ENCODE measurements at places on chromosomes 3 and 15.

DNA sequence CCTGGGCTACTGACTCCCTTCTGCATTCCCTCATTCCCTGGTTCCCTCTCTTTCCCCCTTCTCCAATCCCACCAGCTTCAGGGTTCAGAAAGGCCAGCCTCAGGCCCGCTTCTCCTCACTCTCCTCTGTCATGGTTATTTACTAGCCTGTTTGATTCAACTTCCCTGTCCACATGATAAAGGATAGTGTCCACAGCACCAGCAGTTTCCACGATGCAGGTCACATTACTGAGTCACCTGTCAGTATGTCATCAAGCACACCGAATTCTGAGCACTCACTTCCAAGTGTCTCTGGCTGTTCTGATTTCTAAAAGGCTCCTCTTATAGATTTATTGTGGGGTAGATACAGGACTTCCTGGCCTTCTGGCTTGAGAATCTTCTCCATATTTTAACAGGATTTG is 96.6 kb upstream of the CTNNB1 start:
- DNase-seq = no peak

DNA sequence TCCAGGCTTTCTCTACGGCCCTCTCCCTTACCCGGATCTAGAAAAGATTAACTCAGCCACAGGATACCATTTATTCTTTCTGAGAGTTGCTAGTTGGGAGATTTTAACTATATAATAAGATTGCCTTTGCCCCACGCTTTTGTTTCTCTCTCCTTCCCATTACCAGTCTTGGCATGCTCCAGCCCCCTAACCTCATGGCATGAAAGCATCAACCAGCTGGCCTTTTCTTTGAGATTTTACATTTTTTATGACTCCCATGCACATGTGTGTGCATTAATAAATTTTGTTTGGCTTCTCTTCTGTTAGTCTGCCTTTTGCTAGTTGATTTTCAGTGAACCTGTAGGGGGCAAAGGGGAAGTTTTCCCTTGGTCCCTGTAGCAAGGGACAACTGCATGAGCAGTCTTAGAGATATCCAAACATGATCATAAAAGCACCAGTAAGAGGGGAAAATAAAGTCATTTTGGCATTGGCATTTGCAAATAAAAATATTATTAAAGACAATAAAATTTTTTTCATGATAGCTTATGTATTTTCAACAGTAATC is 73.6 kb downstream of the OXSM start:
- DNase-seq = no peak

DNA sequence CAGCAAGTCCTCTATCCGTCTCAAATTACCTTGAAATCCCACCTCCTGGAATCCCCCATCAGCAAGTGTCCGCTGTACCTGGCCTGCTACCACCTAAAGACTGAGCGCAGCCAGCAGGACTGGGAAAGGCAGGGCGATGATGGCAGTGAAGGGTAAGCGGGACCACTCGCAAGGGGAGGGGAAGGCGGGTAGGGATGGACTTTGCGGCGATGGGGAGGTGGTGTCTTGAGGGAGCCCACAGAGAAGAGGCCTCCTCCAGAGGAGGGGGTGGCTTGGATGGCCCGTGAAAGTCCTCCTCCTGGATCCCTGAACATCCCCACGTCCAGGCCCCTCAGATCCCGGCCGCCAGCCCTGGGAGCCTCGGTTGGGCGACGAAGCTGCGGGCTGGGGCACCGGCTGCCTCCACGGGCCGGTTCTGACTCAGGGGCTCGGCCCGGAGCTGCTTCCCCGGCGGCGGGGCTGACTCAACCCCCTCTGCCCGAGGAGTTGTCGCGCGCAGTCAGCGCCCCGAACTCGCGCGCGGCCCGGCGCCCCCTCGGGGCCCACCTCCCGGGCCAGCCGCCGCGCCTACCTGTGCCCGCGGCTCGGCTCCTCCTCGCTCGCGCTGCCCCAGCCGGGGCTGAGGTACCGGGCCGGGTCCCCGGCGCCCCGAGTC is 512 bp downstream of the LARP6 start:
- no peak for DNase-seq

DNA sequence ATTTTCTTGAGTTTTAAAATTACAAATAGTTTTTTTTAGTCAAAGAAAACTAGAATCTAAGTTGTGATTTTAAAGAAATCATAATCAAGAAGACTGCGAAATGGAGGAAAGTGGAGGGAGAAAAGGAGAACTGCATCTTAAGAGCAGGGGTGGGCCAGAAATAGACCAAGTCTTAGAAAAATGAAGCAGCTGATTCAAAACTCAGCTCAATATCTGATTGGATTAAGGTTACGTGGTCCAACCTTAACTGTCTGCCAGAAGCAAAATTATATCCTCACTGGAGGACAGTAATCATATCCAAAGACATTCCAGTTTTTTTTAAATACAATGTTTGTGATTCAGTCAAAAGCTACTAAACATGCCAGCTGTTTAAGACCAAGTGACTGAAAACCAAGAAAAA is 41.4 kb downstream of the CHSY1 start:
- DNase-seq = no peak

GRCh38 chr3:54476891-54477290 is 354.5 kb downstream of the CACNA2D3 start:
- DNase-seq = no peak

GRCh38 chr3:50950591-50950990 is 275.9 kb downstream of the DOCK3 start:
- no peak for DNase-seq

DNA sequence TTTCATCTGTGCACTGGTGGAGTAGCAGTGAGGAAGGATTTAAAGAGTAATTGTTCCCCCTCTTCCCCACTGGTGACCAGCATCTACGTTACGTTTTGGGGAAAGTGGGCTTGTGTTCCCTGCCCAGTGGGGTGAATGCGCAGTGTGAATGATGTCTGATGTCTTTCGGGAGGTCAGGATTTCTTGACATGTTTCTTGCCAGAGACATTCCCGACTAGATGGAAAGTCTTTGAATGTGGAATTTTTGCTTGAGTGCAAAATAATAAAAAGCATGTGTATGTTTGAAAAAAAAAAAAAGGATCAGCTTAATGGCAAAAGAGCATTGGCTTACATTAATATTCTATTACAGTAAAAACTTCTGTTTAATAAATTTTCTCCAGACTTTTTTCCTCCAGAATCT is 632.2 kb downstream of the FOXP1 start:
- no peak for DNase-seq

GRCh38 chr15:25095179-25095578 is 140.4 kb downstream of the SNRPN start:
- no peak for DNase-seq

DNA sequence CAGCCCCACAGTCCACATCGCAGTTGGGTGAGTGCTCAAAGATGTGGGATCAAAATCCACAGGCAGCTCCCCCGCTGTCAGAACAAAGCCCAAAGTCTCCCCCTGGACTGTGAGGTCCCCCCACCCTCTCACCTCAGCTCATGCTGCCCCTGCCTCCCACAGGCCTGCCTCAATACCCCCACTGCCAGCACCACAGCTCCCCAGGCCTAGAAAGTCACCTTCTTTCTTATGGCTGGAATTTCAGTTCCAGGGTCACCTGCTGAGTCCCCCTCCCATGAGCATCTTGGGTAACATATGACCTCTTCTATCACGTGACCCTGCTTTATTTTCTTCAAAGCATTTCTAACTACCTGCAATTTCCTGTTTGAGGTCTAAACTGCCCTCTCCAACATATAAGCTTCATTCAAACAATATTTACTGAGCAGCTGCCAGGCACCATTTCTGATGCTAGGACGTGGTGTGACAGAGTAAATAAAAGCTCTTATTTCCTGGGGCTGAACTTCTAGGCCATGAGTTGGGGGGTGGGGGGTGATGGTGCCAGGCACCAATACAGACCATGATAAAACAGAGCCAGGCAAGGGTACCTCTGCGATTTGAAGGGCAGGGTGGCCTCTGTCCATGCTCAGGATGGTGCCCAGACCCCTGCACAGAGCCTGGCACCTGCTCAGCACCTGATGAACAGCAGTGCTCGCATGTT is 2.4 kb upstream of the TMEM89 start:
- DNase-seq = peak; percentile 89

GRCh38 chr15:79904271-79904670 is 7.5 kb upstream of the MTHFS start:
- DNase-seq = no peak

GRCh38 chr3:183158551-183159006 is 4.0 kb downstream of the LAMP3 start:
- DNase-seq = no peak

GRCh38 chr3:103006526-103007183 is 571.8 kb downstream of the ZPLD1 start:
- DNase-seq = no peak

DNA sequence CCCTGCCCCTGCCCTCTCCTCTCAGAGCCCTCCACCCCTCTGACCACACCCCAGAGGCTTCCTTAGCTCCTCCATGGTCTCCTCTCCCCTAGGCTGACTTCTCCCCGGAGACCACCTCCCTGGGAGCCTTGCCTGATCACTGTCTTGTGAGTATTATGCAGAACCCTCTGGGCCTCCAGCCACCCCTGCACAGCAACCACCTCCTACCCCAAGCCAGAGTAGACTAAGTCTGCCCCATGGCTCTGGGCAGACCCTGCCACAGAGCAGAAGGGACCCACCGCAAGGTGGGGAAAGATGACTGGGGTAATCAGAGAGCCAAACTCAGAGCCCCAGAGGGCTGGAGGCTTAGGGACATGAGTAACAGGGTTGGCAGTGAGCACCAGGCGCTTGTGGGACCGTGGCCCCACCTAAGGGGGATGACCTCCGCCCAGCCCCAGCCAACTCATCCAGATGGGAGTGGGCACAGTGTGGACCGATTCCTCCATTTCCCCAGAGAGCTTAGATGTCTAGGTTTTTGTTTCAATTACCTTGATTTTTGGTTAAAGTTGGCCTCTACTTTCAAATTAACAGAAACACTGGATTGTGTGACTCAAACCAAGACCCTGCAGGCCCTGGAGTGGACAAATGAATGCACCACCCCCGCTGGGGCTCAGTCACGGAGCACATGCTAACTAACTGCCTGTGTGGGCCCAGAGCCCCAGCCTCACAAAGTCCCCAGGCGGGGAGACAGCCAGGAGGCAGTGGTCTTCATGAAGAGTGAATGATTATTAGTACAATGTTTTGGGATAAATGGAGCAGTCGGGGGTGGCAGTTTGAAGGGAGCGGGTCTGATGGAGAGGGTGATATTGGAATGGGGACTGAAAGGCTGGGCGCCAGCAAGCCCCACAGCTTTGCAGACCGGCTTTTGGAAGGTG is 119.4 kb upstream of the PRR20G start:
- no peak for DNase-seq

DNA sequence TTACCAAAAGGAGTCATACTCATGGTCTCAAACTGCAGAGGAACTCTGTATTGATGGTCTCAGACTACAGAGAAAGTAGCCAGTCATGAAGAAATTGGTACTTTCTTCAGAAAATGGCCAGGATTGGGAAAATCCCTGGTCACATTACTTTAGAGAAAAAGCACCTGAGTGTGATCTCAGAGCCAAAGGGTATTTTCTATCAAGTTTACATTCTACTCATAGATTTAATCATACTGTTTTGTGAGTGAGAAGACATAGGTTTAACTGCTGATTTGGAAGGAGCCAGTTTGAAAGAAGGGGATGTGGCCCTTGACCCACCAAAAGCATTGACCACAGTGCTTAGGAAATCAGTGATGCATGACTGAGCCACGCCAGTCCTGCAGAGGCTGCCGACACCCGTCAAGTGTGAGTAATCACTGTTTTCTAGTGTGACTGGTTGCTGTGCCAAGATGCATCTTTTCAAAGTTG is 203.6 kb downstream of the AKAP13 start:
- peak; percentile 6 for DNase-seq

GRCh38 chr3:53412953-53413352 is 65.6 kb upstream of the DCP1A start:
- DNase-seq = no peak

GRCh38 chr3:187021748-187022402 is 91.5 kb downstream of the ST6GAL1 start:
- no peak for DNase-seq

- no peak for DNase-seq
These were observed 56.2 kb downstream of the QTRT2 start for GRCh38 chr3:114112696-114113095.

- no peak for DNase-seq
These were observed 49.7 kb upstream of the ATOSA start for GRCh38 chr15:52728899-52729298.

GRCh38 chr3:99933971-99934750 is 116.5 kb downstream of the CMSS1 start:
- no peak for DNase-seq

- DNase-seq = peak; percentile 98
These were observed 108.2 kb upstream of the UBE2E2 start for GRCh38 chr3:23094890-23095462.

- peak; percentile 47 for DNase-seq
These were observed 90.7 kb downstream of the FNDC3B start for GRCh38 chr3:172129850-172130716.

- DNase-seq = no peak
These were observed 16.0 kb upstream of the CPEB1 start for GRCh38 chr15:82663186-82663600.

GRCh38 chr3:188721990-188722389 is 449.8 kb upstream of the TPRG1 start:
- DNase-seq = no peak

DNA sequence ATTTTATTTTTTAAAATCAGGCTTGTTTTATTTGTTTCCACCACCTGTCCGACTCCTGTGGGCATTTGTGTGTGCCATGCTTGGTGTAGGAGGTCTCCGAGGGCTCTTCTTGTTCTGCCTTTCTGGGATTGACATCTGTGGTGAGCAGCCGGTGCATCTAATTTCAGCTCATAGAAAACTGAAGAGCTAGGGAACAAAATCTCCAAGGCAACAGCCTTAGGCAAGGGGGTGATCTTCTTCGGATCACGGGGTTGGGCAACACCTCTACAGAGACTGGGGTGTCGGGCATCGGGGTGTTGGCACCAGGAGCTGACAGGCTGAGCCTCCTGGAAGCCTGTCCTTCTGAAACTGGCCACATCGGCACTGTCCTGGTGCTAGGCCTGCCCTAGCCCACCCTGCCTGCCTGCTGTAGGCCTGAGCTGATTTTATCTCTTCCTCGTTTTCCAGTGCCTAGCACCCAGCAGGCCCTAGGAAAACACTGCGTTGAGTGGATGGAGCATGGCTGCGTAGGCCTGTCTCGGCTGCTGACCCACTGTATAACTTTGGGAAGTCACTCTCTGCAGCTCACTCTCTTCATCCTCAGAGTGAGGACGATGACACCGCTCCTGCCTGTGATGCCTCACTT is 10.3 kb downstream of the CHCHD6 start:
- DNase-seq = no peak

GRCh38 chr15:97235611-97235985 is 724.9 kb upstream of the ARRDC4 start:
- DNase-seq = no peak

DNA sequence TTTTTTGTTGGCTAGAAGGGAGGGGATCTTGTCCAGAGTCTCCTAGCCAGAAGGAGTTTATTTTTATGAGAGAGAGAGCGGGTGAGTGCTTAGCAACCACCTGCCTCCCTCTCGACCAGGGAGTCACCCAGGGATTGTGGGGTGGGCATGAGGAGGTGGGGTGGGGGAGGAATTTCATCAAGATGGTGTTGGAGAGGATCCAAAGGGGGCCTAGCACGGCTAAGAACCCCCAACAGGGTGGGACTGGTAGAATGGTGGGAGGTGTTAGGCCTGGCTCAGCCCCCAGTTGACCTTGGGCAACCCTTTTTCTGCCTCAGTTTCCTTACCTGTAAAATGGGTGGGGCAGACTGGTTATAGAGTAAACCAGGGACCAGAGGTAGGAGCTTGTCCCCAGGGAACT is 1.8 kb downstream of the SLC6A6 start:
- no peak for DNase-seq

GRCh38 chr3:183541235-183541655 is 14.3 kb downstream of the KLHL6 start:
- DNase-seq = no peak
